ENCODE measurements at places on chromosomes 2 and 18.

DNA sequence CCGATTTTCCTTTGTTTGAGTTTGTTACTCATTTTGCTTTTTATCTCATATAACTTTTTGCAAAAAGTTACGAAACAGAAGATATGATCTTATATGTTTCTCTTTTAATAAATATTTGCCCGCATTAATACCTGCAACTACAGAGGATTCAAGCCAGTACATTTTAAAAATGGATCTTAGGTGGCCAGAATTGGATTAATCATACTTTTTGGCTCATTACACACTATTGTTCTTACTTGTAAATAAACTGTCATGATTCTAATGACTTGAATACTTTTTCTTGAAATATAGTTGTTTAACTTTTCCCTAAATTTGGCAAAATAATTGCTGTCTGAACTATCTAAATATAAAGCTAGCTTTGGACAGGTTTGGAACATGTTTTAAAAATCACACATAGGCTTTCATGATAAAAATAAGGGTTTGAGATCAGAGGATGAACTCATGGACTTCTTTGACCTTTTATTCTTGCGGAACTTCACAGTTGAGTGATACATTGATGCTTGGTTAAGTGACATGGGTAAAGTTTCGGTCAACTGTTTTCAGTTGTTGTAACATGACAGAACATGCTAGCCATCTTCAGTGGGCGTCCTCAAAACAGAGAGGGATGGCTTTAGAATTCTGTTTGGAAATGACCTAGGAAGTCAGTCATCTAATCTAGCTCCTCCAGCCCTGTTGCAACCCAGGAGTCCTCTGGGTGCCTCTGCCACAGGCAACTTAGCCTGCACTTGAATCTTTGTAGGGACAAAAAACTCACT is 44.5 kb downstream of the LTBP1 start:
- DNase-seq: no peak

DNA sequence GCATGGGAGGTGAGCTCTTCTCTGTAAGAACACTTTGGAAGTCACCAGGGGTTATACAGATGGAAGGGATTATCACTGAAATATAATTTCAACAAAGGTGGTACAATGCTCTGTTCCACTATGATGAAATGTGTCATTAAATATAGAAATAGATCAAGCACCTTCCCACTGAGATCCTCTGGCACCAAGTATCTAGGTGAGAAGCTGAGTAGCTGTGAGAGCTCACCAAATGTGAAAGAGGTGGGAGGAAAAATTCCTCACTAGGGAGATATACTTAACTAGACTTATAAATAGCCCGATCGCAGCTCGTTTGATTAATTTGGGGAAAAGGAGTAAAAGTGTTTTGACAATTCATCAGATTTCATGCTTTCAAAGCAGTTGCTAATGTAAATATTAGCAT is 247.6 kb downstream of the SMAD2 start:
- no peak for DNase-seq

DNA sequence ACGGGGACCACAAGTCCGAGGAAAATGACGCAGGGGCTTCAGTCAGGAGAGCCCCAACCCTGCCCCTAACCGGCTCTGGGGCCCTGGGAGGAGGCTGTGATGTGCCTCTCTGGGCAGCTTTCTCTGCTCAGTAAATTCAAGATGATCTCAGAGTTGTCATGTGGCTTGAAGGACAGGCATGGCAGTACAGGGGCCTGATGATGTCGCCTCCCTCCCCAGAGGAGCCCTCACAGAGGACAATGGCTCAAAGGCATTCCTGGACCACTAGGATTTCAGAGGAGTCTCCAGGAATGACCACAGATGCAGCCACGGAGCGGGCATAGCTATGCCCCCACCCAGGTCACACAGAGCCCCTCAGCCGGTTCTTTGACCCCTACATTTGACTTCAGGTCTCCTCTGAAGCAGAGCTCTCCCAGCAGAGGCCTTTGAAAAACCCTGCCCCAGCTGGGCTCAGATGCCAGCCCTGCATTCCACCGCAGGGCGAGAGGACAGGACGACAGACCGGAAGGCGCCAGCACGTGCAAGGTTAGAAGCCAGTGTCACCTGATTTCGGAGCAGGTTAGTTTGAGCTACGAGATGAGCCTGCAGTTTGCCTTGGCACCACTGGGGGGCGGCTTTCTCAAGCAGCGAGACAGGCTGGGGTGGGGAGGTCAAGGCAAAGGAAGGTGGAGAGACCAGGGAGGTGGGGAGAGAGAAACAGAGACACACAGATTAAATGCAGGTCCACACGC is 39.2 kb downstream of the BIN1 start:
- no peak for DNase-seq

- DNase-seq: no peak
Observed at GRCh38 chr2:67213677-67214402, 183.3 kb upstream of the ETAA1 start.

DNA sequence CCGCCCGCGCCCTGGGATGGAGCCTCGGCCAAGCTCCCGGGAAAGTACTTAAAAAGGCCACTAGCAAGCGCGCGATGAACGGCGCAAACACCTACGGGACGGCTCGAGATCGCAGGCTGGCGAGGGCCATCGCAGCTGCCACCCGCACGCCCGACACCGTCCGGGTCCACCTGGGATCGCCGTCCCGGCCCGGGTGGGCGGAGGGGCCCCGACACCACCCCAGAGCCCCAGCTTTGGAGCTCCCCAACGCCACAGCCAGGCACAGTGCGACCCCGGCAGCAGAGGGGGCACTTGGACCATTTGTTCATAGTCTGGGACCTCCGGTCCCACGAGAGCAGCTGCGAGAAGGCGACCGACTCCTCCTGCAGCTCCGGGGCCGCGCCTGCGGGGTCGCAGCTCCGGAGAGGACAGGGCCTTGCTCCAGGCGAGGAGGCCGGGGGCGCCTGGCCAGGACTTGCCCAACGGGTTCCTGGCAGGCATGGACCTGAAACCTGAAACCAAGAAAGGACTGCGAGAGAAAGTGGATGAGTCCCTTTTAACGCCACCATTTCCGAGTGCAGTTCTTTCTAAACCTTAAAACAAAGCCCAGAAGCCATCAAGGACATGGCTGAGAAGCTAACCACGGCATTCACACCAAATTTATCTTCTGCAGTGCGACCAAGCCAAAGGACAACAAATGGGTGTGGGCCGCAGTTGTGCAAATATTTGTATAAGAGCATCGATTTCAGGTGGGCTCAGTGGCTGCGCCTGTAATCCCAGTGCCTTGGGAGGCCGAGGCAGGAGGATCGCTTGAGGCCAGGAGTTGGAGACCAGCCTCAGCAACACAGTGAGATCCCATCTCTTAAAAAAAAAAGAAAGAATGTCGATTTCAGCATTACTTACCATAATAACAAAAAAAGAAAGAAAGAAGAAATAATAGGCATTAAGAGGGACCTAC is 54.0 kb upstream of the IMP4 start:
- DNase-seq: no peak

DNA sequence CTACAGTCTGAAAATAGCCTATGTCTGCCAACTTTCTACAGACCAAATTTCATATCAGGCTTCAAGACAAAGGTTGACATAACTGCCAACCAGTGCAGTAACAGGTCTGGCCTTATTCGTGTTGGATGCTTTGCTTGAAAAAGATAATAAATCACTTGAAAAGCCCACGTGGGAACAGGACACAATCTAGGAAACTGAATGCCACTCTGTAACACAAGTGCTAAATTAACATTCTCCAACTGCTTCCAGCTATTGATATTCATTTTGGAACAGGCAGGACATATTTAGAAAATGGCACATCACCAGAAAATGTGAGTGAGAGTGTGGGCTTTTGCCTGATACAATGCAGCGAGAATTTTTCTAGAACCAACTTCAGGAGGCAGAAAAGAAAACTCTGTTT is 165.9 kb upstream of the CCDC150 start:
- DNase-seq: no peak

GRCh38 chr2:234258562-234259141 is 208.2 kb downstream of the SPP2 start:
- no peak for DNase-seq

- no peak for DNase-seq
Observed at GRCh38 chr2:226910384-226910783, 74.5 kb downstream of the RHBDD1 start.

DNA sequence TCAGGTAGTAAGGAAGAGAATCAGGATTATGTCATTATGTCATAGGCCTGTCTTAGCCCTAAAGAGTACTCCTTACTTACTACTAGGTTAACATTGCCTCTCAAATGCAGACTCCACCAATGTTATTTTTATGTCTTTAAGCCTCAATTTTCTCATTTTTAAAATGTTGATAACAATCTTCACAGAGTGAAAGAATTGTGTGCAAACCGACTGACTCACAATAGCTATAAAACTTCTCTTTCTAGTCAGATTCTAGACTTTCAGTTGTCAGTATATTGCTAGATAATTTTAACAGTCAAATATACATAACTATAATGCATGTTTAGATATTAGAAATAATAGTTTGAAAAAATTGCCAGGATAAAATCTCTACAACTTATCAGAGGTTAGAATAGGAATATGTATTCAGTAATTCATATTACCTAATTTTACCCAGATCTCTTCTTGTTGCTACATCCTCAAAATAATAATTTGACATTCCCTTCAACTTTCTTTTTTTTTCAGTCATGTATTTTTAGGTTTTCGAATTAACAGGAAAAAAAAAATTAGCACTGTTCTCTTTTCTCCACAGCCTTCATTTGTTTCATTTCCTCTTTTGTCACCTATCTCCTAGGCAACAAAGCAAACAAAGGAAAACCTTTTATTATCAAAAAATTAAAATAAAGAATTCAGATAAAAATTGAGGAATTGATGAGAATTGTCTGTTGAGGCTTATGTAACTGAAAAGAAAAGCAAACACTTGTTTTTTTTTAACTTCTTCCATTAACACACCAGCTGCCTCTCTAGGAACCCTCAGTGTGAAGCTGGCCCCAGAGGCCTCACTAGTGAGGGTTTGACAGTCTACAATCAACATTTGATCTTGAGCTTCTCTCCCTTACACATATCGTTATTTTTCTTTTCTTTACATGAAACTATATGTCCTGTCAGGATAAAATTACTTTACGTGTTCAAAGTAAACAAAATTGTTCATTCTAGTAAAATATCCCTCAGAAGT is 279.0 kb downstream of the CALCRL start:
- no peak for DNase-seq

DNA sequence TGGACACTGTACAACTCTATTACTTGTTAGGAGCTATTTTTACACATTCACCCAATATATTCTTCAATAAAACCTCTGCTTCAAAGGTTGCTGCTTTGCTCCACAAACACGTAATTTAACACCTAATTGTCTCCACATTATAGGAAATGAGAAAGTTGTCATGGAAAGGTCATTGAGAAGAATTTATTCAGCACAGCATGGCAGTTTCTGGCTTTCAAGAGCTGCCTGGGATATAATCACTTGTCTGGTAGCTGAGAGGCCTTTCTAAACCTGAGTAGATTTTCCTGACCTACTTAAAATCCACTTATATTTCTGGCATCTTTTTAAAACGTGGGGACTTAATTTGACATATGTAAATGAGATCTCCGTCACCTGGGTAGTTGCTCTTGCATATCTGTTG is 216.1 kb downstream of the ZNF804A start:
- DNase-seq: no peak

GRCh38 chr2:157075924-157076323 is 181.6 kb upstream of the GALNT5 start:
- DNase-seq: no peak

- no peak for DNase-seq
Observed at GRCh38 chr2:172734711-172735581, 699 bp upstream of the RAPGEF4 start.

GRCh38 chr2:74617122-74617521 is 31.0 kb downstream of the M1AP start:
- DNase-seq: no peak

GRCh38 chr2:64609227-64609941 is 44.3 kb downstream of the SERTAD2 start:
- DNase-seq: no peak

DNA sequence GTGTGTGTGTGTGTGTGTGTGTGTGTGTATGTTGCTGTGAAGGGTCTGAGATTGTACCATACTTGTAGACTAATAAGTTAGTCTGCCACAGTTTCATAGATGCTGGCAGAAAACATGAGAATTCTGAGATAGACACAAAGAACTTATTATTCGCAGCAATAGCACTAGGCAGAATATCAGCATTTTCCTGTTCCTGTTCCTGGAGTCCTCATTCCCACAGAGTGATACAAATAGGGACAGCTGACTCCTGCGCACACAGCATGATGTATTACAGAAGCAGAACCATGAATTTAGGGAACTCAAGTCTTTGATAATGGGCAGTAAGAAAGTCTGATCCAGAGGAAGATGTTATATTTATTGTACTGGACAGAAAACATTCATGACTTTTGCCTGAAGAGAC is 1466.3 kb downstream of the DPP10 start:
- no peak for DNase-seq
